ENCODE measurements at places on chromosomes 3 and 15.

DNA sequence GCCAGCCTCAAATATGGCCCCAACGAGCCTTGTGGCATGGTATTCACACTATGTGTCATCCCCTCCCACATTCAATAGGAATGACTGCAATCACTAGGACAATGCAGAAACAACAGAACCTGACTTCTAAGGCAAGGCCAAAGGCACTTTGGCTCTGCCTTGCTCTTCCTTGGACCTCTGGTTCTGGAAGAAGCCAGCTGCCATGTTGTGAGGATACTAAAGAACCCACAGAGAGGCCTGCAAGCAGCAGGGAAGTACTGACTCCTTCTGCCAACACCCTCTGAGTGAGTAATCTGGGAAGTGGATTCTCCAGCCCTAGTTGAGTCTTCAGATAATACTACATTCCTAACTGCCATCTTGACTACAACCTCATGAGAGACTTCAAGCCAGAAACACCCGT, 64.7 kb downstream of the ADAMTS9 start:
- DNase-seq: no peak

GRCh38 chr15:63948971-63949370, 97.3 kb downstream of the DAPK2 start:
- DNase-seq: no peak

- no peak for DNase-seq
These were observed 29.7 kb downstream of the USP13 start for GRCh38 chr3:179682426-179683080.

DNA sequence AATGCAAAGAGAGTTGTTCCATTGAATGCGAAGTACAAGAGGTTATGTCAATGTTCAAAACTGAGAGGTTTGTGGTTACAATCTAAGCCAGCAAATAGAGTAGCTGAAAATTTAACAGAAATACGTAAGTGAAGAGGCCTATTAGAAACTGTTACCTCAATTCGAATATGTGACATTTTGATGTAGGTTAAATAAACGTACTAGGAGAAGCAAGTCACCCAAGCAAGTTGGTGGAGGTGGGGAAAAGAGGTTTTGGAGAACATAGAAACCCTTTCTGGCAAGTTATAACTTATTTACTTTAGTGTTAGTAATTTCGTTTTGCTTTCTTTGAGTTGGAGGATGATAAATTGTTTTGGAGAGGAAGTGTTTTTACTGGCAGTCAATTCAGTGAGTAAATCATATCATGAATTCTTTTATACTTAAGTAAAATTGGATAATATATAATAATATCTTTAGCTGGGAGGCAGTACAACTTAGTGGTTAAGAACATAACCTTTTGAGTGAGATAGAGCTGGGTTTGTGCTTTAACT, 91.2 kb upstream of the NAALADL2 start:
- DNase-seq: no peak

DNA sequence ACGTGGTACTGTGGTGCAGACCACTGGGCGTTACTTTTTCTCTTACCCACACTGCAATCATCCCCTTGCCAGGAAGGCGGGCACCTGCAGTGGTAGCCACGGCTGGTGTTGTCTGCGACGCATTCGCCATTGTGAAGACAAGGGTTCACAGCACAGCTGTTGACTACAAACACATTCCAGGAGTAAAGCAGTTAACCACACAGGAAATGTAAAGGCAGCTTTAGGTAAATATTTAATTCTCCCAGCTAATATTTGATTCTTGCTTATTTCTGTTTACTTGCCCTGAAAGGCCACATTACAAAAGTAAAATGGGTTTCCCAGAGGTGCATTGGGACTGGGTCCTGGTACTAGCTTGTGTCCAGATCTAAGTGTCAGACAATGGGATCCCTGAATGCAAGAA, 45.4 kb downstream of the HEG1 start:
- no peak for DNase-seq

- DNase-seq: no peak
These were observed 850.0 kb downstream of the CADM2 start for GRCh38 chr3:85808755-85809154.

DNA sequence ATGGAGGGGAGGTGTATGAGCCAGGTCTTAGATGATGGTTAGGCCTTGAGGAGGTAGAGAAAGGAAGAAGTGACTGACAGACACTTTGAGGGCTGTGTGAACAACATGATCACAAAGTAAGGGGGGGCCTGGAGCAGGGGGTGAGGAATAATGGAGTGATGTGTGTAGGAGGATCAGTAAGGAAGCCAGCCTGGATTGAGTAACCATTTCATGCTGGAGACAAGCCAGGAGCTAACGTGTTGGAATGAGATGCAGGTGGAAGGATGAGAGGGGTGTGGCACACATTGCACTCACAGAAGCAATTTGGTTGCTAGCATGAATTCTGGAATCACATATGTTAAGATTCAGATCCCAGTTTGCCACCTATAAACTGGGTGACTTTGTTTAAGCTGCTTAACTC, 65.5 kb downstream of the BBX start:
- no peak for DNase-seq

DNA sequence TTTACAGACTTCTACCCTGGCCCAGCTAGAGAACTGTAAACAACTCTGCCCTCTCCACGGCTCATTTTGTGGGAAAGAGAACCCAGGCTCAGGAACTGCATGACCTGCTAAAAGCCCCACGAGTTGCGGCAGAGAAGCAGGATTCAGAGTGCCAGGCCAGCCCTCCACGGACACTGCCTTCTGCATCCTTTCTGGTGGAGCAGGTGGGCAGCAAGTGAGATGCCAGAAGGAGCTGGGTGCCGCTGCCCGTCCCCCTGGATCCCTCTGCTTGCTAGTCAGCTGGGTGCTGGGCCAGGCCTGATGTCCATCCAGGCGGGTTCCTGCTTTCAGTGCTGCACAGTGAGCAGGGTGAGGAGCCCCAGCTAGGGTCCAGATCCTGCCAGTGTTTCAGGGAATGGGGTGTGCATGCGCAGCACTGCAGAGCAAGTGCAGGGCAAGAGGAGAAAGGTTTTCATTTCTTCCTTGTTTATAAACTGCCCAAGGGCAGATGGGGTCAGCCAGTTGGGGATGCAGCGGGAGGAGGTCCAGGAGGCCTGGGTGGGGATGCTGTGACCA, 5.2 kb upstream of the RAB43 start:
- DNase-seq: no peak

DNA sequence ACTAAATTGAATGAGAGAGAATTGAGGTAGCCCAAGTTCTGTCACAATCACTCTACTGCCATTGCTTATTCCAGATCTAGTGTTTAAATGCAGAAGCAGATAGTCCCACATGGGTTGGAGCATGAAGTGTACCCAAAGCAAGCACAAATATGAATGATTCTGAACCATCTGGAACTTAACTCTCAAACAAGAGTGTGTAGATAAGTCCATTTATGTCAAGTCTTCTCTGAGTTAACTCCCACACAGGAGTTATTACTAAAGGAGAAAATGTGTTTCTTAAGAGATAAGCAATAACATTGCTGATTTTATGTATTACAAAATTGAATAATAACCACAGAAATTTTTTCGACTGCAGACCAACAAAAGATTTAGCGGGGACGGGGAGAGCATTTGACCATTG, 33.6 kb downstream of the PAQR9 start:
- no peak for DNase-seq

GRCh38 chr3:100114413-100115030, at the start of gene FILIP1L:
TSS of gene FILIP1L (minus strand) at chr3:100114501.
- peak; percentile 85 for DNase-seq

DNA sequence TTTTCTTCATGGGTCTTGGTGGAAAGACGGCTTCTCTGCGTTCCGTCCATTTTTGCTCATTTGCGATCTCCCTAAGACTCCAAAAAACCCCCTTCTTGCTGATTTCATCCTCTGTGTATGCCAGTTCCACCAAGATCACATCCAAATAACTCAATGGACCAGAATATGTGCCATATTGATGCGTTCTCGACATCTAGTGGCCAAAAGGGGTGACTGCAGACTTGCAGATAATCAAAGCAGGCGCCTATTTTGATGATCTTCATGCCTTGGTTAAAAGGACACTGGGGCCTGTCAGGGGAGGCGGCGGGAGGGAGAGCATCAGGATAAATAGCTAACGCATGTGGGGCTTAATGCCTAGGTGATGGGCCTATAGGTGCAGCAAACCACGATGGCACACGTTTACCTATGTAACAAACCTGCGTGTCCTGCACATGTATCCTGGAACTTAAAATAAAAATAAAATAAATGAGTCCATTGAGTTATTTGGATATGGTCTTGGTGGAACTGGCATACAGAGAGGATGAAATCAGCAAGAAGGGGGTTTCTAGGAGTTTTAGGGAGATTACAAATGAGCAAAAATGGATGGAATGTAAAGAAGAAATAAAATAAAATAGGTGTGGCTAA, 104.2 kb upstream of the RAD18 start:
- DNase-seq: peak; percentile 61

- no peak for DNase-seq
These were observed 175.5 kb downstream of the CFAP20DC start for GRCh38 chr3:58874248-58874741.

DNA sequence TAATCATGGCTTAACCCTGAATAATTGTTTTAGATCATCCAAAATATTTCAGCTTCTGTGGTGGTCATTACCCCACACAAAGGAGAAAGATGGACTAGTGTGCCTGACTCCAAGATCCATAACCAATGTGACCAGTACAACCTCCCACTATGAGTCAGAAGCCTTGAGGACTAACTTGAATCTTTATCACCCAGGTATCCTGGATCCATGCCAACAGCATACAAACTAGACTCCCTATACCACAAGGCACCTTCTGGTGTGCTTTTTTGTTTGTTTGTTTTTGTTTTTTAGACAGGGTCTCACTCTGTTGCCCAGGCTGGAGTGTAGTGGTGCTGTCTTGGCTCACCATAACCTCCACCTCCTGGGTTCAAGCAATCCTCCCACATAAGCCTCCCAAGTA, 317.7 kb downstream of the VPS13C start:
- no peak for DNase-seq

GRCh38 chr15:52006702-52007340, 12.2 kb upstream of the MAPK6 start:
- no peak for DNase-seq

DNA sequence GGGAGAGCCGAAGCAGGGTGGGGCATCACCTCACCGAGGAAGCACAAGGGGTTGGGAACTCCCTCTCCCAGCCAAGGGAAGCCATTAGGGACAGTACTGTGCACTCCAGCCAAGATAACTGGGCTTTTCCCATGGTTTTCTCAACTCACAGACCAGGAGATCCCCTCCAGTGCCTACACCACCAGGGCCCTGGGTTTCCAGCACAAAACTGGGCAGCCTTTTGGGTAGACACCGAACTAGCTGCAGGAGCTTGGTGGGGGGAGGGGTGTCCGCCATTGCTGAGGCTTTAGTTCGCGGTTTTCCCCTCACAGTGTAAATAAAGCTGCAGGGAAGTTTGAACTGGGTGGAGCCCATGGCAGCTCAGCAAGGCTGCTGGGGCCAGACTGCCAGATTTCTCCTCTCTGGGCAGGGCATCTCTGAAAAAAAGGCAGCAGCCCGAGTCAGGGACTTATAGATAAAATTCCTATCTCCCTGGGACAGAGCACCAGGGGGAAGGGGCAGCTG, 129.6 kb upstream of the LMCD1 start:
- DNase-seq: no peak

- DNase-seq: peak; percentile 38
These were observed 22.9 kb downstream of the CLSTN2 start for GRCh38 chr3:139957844-139958243.

GRCh38 chr15:80476036-80476435, 71.9 kb downstream of the ARNT2 start:
- DNase-seq: no peak

GRCh38 chr3:63654931-63655330, 2.5 kb downstream of the SNTN start:
- no peak for DNase-seq

GRCh38 chr3:34793057-34793456, 846.3 kb upstream of the ARPP21 start:
- DNase-seq: no peak

DNA sequence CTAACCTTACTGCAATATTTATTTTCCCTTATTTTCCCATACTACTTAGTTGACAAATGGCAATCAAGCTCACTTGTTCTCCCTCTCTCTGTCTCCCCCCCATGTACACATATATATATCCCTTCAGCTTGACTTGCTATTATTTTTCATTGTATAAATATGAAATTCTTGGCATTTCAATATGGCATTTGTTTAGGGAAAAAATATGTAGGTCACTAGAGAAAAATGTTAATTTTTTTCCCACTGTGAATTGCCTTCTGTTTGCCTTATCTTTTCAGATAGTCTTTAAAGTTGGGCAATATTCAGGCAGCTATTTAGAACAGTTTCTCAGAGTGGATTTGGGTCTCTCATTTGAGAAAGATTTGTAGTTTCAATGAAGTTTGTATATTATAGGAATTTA, 62.8 kb upstream of the UTS2B start:
- no peak for DNase-seq

DNA sequence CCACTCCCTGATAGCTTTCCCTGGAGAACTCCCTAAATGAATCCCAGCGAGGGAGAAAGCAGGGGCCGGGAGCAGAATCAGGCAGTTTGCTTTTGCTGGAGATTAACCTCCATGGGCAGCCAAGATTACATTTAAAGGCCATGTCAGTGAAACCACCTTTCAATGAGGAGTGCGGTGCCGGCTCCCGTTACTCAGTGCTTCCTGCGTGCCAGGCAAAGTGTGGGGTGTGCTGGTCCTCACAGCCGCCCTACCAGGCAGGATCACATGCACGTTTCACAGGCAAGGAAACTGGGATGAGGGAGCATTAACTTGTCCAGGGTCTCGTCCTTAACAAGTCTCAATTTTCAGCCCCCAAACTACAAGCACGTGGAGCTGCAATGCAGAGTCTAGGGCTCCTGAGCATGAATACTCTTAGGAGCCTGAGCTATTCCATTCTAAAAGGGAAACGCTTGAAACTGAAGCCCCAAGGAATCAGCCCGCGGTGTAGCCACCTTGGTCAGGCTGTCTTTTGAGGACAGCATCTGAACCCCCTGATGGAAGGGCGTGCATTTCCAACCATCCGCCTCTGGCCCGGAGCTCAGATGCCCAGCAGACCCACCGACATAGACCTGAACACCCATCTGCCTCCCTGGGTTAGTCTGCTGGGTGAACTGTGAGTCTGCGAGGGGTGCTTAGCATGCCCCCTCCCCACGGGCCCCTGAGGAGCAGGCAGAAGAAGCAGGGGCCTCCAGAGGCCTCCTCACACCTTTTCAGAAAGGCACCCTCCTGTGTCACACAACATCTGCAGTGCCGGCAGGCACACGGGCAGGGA, 5.6 kb downstream of the IGDCC3 start:
- DNase-seq: peak; percentile 68

GRCh38 chr3:17032407-17033034, 147.8 kb downstream of the PLCL2 start:
- DNase-seq: no peak

DNA sequence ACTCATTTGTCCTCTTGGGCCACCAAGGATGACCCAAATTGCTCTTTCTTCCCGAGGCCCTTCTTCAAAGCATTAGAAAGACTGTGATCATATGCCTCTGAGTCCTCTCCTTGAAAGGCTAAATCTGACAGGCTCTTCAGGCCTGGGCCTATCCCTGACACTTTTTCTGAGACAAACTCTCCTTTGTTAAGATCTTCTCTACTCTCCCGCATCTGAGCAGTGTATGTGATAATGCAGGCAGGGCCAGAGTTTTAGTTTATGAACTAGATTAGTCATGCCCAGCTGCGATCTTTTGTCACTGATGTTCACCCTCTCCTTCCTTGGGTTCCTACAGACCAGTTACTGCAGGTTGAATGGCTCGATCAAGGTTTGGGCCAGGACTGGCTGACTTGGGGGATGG, 39.2 kb downstream of the MASP1 start:
- DNase-seq: no peak

- DNase-seq: no peak
These were observed 77.3 kb downstream of the CNTN3 start for GRCh38 chr3:74537164-74537563.

- no peak for DNase-seq
These were observed 472.4 kb upstream of the UBE2E2 start for GRCh38 chr3:22730701-22731100.

Measured in retina (tissue), 1 donor.